ENCODE measurements at places on chromosomes 11 and 22.

DNA sequence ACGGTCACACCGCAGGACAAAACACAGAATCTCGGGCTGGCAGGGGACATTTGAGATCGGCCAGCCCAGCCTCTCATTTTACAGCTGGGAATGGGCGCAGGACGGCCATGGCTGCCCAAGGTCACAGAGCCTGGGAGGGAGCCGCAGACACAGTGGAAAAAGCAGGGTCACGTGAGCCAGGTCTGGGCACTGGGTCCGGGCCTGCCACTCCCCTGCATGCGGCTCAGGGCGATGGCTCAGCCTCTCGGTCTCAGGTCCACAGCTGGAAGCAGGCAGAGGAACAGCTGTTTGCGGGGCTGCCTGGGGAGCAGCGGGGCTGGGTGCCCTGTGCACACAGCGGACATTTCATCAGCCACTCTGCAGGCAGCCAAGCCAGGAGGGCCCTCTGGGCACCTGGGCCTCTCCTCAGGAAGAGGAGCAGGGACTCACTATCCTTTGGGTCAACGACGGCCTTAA, 10.4 kb upstream of the PPARA start:
- no peak for DNase-seq

DNA sequence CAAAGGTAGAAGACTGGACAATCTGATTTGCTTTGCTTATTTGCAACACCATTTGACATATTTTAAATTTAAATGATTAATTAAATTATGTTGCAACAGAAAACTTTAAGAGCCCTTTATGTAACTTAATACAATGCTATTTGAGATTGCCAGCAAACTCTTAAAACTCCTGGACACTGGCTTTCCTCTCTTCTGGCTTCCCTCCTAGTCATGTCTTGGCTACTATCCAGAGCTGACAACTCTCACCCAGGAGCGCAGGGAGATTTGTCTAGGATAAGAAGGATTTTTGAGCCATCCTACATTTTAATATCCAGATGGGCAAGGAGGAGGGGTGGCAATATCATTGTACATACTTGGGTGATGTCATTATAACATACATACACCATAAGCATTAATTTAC, 134.3 kb downstream of the ELP4 start:
- DNase-seq, result no peak

- no peak for DNase-seq
Measured at GRCh38 chr22:40904101-40904500, 42.2 kb upstream of the DNAJB7 start.

DNA sequence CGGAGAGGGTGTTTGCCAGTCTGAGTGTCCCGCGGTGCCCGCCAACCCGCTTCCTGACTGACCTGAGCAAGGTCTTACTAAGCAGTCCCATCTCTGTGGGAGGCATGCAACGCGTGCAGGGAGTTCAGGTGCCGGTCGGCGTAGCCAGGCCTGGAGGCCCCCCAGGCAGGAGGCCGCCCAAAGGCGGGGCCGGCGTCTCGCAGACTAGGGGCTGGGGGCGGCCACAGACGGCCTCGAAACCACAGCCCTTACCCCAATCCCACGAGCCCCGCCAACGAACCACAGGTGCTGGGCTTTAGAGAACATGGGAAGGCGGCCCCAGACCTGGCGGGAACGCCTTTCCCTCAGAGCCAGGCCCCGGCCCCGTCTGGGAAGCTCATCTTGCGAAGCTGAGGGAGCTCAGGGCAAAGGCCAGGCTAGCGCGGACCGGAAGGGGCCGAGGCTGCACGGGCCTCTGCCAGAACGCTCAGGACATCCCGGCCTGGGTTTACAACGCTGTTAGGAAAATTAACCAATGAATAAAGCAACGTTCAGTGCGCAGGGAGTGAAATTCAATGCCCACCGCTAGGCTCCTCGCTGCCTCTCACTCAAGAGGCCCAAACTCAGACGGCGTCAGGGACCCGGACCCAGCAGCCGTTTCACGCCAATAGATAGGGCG, 2.1 kb upstream of the MTFP1 start:
- no peak for DNase-seq

GRCh38 chr11:79481795-79482194, 41.0 kb upstream of the TENM4 start:
- DNase-seq, result no peak

GRCh38 chr11:43135966-43136534, 175.7 kb upstream of the API5 start:
- no peak for DNase-seq

DNA sequence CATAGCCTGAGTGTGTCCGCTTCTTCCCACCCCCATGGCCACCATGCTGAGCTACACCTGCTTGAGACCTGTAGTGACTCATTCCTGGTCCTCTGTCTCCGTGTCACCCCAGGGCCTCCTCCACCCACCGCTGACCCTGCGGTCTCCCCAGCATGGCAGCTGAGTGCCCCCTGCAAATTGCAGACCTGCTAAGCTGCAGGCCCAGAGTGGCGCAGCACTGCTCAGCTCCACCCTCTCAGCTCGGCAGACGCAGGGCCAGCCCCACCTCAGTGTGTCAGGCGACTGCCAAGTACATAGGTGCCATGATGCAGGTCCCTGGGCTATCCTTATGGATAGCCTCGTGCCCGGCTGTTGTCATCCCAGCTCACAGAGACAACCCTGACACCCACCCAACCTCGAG, 13.1 kb downstream of the MS4A15 start:
- no peak for DNase-seq

DNA sequence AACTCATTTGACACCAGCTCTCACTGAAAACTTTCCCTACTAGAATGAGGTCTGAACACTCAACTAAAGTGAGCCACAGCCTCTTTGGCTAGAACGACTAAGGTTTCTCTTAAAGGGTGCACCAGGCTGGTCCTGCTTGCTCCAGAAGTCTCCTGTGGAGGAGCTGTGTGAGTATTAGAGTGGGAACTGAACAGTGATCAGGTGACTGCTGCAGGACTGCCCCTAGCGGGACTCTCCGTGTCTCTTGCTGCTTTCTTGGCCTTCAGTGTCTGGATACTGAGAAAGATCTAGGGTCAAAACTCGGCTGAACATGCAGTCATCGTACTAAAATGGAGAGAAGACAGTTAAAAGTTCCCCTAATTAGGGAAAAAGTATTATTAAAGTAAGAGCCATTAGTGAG, 34.6 kb downstream of the FAM118A start:
- no peak for DNase-seq

DNA sequence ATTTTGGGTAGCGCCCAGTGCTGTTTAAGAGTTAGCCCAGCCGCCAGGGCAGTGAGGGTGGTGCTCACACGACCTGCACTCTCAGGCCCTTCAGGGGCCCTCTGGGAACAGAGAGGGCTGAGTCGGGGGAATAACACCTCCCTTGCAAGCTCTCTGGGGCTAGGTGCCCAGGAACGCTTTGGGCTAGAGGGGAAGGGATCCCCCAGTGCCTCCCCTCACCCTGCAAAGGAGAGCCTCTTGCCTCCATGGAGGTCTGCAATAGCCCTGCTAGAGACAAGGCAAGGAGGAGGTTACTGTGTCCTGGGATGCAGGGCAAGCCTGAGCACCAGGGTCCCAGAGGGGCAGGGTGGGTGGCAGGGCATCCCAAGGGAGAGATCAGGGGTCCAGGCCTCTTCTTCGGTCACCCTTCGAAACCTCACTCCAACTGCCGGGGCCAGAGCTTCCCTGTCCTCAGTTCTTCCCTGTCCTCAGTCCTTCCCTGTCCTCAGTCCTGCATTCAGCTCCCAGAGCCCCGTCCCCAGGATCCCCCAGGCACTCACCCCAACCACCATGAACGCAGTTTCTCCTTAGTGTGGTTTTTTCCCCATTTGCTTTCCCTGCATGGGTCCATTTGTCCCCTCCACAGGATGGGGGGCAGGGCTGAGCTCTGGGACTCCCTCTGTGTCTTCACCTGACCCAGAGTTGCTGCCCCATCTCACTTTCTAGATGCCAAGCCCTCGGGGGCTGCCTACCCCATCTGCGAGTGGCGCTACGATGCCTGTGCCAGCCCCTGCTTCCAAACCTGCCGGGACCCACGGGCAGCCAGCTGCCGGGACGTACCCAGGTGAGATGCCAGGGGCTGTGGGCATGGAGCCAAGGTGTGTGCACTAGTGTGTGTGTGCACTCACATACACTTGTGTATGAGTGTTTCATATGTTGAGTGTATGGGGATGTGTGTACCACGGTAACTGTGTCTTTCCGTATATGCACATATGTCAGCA, 60.8 kb downstream of the OTOG start:
- DNase-seq, result no peak

- DNase-seq, result no peak
Measured at GRCh38 chr22:19872779-19873137, 18.1 kb upstream of the GNB1L start.

GRCh38 chr11:102158164-102158735, 48.0 kb downstream of the YAP1 start:
- DNase-seq, result no peak

- no peak for DNase-seq
Measured at GRCh38 chr22:50252082-50253045, 1.3 kb upstream of the HDAC10 start.

DNA sequence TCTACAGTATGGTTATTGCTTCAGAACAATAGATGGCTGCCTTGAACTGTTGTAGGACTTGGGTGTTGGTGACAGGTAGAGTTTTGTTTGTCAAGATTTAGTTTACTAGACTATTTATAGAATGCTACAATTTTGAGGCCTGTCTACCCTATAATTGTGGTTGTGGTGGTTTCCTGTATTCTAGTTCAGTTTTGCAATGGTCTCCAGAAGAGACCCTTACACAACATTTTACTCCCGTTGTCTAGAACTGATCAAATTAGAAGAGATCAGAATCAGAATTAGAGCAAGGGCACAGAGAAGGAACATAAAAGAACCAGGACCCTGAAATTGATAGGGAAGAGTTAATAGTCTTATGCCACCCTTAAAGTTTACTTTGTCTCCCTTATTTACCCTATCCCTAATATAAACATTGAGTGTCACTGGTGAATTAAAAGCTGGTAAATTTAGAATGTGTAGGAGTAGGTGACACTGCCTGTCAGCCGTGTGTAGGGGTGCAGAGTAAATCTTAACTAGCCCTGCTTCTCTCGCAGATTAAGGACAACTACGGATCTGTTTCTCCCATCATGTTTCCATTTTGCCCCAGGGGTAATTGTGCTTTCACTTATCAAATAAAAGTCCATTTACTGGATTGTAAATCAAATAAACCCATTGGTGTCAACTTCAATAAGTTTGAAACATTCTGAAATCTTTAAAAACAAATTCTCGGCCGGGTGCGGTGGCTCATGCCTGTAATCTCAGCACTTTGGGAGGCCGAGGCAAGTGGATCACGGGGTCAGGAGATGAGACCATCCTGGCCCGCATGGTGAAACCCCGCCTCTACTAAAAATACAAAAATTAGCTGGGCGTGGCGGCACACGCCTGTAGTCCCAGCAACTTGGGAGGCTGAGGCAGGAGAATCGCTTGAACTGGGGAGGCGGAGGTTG, 10.9 kb upstream of the PHLDB1 start:
- no peak for DNase-seq

DNA sequence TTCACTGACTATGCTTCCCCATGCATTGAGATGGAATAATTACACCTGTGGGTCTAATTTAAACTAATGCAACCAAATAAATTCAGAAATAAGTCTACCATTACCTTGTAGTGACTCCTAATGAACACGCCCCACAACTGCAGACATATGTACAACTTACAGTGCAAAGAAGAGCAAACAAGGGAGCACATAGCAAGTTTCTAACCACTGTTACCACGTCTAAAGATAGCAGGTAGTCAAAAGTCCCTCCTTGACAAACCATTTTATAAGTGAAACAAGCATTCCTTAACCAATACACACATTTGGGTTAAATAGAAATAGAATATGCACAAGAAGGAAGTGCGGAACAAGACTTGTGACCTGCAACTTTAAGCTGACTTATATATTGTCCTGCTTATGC, 20.6 kb downstream of the PHF21A start:
- DNase-seq, result no peak

DNA sequence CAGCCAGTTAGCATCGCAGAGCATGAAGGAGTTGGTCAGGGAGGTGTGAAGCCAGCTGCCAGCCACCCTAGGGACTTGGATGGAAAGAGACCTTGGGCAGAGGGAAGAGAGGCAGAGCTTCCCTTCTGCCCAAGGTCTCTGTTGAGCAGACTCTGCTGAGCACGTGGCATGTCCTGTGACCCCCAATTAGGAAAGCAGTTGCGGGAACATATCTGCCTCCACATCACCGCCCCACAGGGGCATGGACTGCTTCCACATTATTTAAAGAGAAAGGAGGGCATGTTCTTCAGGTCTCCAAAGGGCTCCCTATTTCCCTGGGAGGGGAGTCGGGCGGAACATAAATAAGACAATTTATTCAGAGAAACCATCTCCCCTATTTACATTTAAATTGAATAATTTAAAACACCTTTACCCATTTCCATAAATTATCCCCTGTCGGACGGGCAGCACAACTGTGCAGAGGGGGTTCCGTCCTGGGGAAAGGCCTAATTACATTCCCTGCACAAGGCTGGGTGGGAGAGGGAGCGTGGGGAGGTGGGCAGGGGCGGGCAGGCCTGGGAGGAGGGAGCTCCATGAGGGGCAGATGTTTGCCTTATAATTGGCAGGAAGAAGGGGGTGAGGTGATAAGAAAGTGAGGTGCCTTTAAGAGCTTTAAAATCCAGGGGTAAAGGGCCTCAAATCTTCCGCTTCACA, 88.8 kb upstream of the THY1 start:
- DNase-seq, result no peak

GRCh38 chr11:37727371-37727770, 1129.3 kb upstream of the RAG2 start:
- no peak for DNase-seq

- no peak for DNase-seq
Measured at GRCh38 chr11:94117871-94118270, 10.8 kb upstream of the PANX1 start.

GRCh38 chr22:36079041-36079440, 50.4 kb upstream of the RBFOX2 start:
- DNase-seq, result no peak

DNA sequence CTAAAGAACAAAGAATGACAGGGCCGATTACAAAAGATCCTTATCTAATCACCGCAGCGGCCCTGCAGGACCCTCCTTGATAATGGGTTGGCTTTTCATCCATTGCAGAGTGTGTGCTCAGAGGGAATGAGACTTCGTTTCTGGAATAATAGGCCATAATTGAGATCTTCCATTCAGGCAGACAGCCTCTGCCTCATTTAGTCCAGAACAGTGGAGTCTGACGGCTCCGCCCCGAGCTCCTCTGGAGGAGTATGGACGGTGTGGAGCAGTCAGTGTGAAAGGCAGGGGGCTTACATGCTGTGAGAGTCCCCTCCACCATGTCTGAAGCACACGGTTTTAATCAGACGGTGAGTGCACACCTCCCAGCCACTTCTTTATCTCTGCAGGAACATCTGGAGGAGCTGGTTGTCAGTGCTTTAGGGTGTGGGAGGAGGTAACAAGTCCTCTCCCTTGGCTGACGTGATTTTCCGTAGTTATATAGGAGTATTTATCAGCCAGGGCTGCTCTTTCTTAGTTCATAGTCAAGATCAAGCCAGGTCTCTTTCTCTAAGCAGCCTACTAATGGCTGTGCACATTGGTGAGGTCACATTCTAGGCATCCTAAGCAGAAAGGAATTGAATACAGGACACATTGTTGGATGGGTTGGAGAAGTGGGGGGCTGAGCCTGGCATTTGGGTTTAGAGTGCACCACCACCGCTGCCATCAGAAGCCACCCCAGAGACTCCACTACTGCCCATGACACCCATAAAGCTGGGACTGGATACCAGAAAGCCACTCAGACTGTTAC, 1477.9 kb downstream of the TBC1D22A start:
- DNase-seq, result no peak

Measured in stimulated activated CD4-positive, alpha-beta T cell treated with anti-CD3 and anti-CD28 coated beads, Interleukin-15, amount 100 ng/mL, for 48 hours (primary cell).